Nucleus accumbens (tissue), 56 donors: ENCODE measurements at places on chromosomes 5 and 9.
A peak's percentile ranks its signal among the peaks of the same experiment; 100 is the strongest.

GRCh38 chr9:125446561-125447094 is 185.0 kb downstream of the GAPVD1 start:
- no peak for DNase-seq

GRCh38 chr5:115028557-115028956 is 141.2 kb downstream of the TRIM36 start:
- no peak for DNase-seq

- no peak for DNase-seq
Measured at GRCh38 chr5:82364497-82364896, 86.3 kb upstream of the RPS23 start.

- no peak for DNase-seq
Measured at GRCh38 chr9:4796988-4797853, 4.5 kb downstream of the RCL1 start.

DNA sequence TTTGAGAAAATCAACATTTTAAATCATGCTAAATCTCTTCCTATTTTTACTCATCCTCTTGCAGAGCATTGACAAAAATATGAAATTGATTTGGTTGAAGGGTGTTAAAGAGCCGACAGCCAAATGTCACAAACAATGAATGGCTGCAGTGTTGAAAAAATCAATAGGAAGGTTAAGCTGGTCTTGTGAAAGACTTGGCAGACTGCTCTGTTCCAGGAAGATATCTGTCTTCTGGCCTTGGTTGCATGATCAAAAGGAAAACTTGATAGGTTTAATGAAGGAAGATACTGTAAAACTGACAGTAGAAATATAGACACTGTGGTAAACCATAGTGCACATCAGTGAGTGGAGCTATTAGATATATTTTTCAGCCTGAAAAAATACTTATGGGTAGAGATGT is 103.6 kb downstream of the PBX3 start:
- DNase-seq: no peak

GRCh38 chr5:38607396-38607795 is 51.0 kb upstream of the LIFR start:
- no peak for DNase-seq

GRCh38 chr9:11933926-11934325 is 759.3 kb upstream of the TYRP1 start:
- no peak for DNase-seq

DNA sequence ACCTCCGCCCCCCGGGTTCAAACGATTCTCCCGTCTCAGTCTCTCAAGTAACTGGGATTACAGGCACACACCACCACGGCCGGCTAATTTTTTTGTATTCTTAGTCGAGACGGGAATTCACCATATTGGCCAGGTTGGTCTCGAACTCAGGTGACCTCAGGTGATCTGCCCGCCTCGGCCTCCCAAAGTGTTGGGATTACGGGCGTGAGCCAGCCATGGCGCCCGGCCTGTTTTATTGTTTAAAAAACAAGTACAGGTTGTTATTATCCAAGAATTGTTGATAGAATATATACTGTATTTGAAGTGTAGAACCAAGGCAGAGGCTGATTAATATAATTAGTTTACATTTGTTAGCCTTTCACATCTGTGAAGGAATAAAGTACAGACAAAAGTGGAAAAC is 8.9 kb downstream of the PARP8 start:
- no peak for DNase-seq

- no peak for DNase-seq
Measured at GRCh38 chr5:150589862-150590601, 50.4 kb upstream of the SYNPO start.

DNA sequence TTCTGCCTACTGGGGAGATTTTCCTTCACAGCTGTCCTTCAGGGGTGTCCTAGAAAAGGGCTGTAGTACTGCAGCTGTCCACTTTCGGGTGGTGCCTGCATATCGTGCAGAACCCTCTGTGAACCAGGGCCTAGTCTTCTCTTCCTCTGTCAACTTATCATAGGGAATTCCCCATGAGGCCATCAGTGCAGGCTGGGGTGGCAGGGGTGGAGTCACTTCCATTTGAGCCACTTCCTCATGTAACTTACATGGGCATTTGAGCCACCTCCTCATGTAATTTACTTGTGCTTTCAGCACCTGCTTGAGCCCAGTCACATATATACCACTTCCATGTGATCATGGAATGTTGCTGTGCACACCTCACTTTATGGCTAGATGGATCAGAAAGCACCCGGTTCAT is 742.0 kb upstream of the RGMB start:
- no peak for DNase-seq

DNA sequence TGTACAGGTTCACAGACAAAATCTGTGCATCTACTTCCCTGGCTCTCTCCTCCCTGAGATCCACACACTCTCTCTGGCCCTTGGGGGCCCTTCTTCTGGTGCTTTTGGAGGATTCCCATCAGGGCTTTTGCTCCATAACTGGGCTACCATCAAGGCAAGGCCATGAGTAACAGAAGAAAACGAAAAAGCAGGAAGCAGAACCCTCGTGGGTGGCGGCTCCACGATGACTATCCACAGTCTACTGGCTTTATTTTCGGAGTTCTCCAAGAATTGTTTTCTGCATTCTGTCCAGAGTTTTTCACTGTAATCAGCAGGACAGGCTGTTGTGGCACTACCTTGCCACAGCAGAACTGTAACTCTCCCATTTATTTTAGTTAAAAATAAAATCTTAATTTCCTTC is 19.9 kb downstream of the PNPLA7 start:
- DNase-seq: no peak

- DNase-seq: no peak
Measured at GRCh38 chr5:73789851-73790281, 163.9 kb downstream of the ARHGEF28 start.

- peak; percentile 31 for DNase-seq
Measured at GRCh38 chr9:9002826-9003583, 1203.4 kb upstream of the DMAC1 start.

GRCh38 chr5:14077501-14077900 is 65.6 kb upstream of the TRIO start:
- DNase-seq: no peak
